ENCODE measurements at places on chromosomes 6 and 20.

- DNase-seq, result no peak
Observed at GRCh38 chr6:117195728-117196127, 69.6 kb upstream of the VGLL2 start.

GRCh38 chr6:160275511-160276003, 16.9 kb upstream of the SLC22A2 start:
- DNase-seq, result no peak

GRCh38 chr6:82371799-82372546, 8.4 kb downstream of the TPBG start:
- DNase-seq, result no peak

- DNase-seq, result no peak
Observed at GRCh38 chr6:30480536-30481156, 8.7 kb upstream of the HLA-E start.

DNA sequence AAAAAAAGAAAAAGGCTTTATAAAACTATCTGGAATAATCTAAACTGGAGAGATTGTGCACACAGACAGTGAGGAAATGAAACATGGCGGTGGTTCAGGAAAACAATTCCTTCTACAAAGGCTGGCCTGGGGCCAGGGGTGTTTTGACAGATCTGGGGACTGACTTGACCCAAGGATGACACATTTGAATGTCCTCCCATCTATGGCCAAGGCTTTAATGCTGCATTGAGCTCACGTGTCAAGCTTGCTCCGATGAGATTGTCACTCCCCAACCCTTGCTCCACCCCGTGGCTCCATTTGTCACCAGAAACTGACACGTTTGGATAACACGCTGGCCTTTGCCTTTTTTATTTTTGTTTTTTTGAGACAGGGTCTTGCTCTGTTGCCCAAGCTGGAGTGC, 156.1 kb downstream of the ZFP64 start:
- DNase-seq, result no peak

DNA sequence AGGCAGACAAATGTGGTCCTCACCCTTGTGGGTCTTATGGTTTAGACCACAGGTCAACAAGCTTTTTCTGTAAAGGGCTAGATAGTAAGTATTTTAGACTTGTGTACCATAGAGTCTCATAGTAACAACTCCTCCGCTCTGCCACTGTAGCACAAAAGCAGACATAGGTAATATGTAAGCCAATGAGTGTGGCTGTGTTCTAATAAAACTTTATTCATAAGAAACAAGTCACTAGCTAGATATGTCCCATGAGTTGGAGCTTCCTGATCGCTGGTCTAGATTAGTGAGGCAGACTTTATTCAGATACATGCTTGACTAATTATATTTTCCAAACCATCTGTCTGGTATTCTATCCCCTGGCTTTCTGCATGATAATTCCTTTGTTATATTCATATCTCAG, 196.4 kb upstream of the TSHZ2 start:
- DNase-seq, result no peak

DNA sequence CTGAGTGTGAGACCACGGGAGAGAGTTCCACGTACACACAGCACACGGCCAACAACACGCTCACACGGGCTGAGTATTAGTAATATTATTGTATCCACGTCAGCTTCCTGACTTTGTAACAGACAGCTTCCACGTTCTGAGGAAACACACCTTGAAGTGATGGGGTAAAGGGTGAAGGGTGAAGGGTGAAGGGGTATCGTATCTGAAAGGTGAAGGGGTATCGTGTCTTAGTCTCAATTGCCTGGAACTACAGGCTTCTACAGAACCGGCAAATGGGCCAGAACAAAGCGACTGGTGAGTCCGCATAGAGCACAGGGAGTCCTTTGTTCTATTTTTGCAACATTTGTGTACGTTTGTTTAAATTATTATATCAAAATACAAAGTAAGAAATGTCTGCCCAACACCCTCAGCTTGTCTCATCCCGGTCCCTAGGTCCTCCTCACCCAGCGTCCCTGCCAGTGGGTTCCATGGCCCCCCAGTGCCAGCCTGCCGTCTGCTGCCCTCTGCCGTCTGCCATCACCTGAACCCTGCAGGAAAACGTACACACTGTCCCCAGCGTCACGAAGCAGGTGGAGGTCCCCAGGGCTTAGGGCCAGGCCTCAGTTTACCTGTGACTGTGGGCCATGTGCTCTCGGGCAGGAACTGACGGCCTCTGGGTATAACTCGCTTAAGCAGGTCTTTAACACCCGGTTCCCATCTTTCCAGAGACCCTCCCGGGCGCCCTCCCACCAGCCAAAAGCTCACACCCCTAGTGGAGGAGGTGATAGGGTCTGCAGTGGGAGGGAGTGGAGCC, 4.4 kb upstream of the HELZ2 start:
- DNase-seq, result no peak

- no peak for DNase-seq
Observed at GRCh38 chr6:72886170-72886569, 264.3 kb downstream of the KCNQ5 start.

GRCh38 chr6:111721753-111722154, 116.1 kb upstream of the TRAF3IP2 start:
- no peak for DNase-seq

- DNase-seq, result no peak
Observed at GRCh38 chr20:57272883-57273535, 6.6 kb upstream of the BMP7 start.

DNA sequence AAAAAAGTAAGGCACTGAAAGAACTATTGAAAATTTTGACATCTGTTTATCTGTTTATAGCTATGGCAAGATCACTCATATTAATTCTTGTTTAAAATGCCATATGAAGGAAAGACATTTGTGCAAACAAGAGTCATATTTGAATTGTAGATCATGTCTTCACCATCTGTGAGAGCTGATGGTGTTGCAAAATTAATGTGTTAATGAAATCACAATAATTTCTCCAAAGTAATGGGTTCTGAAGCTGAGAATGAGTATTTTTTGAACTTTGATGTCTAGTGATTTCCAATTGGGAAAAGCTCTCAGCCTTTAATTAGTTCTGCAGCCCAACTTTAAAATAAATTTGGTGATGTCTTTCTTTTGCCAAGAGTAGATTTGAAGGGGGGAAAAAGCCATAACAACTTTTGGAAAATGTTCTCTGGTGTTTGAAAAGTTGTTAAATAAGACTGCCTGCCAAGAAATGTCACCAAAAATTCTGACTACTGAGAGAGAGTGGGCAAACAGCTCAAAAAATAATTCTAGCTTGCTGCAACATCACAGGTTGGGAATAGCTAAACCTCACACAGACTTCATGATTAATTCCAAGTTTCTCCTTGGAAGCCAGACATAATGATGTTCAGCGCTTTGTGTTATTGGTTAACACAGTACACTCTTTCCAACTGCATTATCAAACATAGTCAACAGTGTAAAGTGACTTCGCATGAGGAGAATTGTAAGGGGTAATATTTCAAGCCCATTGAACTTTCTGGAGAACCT, 142.6 kb downstream of the SOBP start:
- DNase-seq, result no peak

- no peak for DNase-seq
Observed at GRCh38 chr6:108650325-108650724, 89.6 kb downstream of the FOXO3 start.

- DNase-seq, result no peak
Observed at GRCh38 chr6:125258651-125259353, 43.0 kb downstream of the HDDC2 start.

DNA sequence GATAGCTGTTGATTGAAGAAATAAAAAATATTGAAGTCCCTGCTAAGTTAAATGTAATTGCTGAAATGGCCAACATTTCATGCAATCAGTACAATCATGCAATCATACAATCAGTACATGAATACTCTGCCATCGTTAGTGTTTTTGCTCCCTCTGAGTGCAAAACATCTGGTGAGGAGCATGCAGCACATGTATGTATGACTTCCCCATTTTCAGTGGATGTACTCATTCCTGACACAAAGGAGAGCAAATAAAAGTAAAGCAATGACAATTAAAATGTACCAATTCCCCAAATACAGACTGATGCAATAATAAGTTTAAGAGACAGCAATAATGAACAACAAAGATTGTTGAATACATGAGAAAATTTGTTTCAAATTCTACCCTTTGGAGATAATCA, 140.7 kb downstream of the PLCB1 start:
- DNase-seq, result no peak

DNA sequence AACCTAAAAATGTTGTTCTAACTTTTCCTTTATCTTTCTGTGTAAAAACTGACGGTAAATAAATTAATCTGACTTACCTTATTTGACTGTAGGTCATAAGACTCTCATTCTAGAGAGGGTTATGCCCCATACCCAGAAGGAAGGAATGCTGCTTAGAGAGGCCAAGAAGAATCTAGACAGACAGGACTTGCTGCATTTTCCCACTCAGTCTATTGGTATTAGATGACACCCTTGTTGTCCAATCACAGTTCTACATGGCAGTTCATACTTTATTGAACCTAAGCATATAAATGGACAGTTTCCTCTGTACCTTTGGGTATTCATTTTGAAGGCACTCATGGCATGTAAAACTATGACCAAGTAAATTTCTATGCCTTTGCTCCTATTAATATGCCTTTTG, 359.6 kb upstream of the ID4 start:
- DNase-seq, result no peak

- DNase-seq, result no peak
Observed at GRCh38 chr6:20169119-20169557, 43.1 kb downstream of the MBOAT1 start.

DNA sequence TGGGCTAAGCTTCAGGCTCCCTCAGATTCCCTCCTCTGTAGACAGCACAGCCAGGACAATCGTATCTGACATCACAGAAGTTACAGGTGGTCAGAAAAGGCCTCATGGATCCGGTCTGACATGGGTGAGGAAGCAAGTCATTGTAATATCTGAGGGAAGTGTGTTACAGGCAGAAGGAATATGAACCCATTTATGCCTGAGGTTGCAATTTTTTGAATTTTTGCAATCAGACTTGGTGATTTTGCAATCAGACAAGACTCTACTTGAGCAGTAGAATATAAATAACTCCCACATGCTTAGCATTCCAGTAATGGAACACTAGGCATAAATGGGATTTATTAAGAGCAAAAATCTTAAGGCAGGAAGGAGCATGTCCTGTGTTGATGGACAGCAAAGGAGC, 52.1 kb downstream of the CBLN4 start:
- no peak for DNase-seq

- DNase-seq, result no peak
Observed at GRCh38 chr20:44979090-44979621, 12.8 kb downstream of the STK4 start.

- DNase-seq, result no peak
Observed at GRCh38 chr20:5887386-5887785, 62.9 kb downstream of the TRMT6 start.

DNA sequence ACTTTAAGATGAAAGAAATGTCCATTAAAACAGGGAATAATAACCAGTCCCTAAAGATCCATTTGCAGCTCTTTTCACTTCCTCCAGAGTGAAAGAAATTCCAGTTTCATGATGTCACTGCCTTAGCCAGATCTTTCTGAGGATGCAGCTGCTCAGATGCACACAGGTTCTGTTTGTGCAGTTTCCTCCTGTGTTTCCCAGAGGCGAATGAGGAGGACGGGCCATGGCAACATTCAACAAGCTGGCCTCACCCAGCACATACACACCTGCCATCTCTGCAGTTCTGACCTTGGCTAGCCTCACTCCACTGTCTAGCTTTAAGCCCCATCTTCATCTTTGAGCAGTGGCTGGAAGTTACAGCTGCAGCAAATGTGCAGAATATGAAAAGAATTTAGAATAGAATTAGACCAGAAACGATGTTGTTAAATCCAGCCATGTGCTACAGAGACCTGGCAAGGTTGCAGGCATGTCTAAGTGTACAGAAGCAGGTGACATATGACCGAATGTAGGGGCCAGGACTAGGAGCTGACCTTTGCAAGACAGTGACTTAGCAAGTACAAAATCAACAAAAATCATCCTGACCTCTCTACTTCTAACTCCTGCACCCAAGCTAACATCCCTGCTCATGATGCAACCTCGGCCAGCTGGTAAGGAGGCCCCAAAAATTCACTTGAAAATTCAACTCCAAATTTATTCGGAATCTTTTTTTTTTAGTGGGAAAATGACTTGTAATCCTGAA, 35.0 kb downstream of the FAM50B start:
- no peak for DNase-seq

DNA sequence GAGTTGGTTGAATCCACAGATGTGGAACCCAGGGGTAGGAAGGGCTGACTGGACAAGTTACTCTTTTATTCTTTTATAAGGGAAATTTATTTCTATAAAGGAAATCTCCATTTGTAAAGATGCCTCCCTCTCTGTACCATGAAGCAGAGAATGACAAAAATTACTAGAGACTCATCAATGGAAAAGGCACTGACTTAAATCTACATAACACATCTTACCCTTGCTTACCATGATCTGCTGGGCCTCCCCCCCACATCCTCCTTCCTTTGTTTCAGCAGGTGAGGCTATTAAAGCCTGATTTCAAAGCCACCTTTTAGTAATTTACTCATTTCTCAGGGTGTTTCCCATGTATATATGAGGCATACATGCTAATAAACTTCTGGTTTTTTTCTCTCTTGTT, 130.2 kb upstream of the HDDC2 start:
- DNase-seq, result no peak

GRCh38 chr6:42369568-42369967, 82.2 kb downstream of the TRERF1 start:
- DNase-seq, result no peak

GRCh38 chr20:36128463-36129159, 25.9 kb upstream of the EPB41L1 start:
- no peak for DNase-seq

DNA sequence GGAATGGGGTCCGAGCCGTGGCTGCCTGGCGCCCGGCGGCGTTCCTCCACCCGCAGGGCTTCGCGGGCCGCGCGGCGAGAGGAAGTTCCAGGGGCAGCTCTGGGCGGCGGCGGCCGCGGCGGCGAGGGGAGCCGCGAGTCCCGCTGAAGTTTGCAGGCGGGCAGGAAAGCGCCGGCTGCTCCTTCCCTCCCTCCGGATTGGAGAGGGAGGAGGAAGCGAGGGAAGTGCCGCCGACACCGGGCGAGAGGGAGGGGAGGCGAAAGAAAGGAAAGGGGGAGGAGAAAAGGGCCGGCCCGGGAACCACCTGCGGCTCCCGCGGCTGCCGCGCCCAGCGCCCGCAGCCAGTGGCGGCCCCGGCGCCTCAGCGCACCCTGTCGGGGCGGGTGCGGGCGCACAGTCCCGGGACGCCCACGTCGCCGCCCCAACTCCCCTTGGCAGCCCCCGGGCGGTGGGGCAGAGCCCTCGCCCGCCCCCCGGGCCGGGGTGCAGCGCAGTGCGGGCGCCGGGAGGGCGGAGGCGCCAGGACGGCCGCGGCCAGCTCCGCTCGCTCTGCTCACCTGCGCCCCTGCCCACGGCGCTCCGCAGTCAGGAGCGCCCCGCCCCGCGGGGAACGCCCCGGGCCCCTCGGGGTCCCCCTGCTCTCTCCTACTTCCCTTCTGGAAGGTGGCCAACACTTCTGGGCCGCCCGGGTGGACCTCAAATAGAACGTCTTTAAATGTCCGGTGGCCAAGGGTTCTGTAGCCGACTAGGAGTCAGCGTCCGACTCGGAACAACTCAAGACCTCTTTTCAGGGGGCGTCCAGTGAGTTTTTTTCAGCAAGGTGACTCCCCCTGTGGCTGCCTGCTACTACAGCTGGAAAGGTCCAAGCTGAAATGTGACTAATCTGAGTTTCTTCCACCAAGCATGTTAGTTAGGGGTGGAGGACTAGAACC, 80.3 kb upstream of the CCDC28A start:
- DNase-seq, result no peak

Data from stimulated activated CD8-positive, alpha-beta memory T cell treated with anti-CD3 and anti-CD28 coated beads, Interleukin-4, amount 100 ng/mL, for 1 hour (primary cell).